ENCODE measurements at places on chromosomes 7 and 10.

DNA sequence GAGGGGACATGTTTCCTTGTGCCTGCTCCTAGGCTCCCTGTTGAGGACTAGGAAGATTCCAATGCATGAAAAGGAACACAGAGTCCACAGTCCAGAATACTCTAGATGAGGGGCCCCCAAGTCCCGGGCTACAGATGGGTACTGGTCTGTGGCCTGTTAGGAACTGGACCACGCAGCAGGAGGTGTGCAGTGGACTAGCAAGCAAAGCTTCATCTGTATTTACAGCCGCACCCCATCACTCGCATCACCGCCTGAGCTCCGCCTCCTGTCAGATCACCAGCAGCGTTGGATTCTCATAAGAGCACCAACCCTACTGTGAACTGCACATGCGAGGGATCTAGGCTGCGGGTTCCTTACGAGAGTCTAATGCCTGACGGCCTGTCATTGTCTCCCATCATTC is 233.0 kb upstream of the MKLN1 start:
- DNase-seq, result no peak

GRCh38 chr10:89384474-89385340 is 6.9 kb downstream of the IFIT1B start:
- no peak for DNase-seq

DNA sequence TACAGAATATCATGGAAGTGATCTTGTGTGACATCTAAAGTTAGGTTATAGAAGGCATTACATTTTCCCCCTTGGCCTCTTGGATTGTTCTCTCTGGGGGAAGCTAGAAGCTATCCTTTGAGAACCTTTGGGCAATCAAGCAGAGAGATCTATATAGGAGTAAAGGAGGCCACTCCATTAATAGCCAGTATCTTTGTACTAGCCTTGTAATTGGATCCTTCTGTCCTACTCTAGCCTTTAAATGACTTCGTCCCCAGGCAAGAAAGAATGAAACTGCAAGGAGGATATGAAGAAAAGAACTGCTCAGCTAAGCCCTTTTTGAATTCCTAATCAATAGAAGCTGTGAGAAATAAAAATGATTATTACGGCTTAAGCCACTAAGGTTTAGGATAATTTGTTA is 230.9 kb downstream of the AGMO start:
- DNase-seq, result no peak

GRCh38 chr7:124208173-124208572 is 175.3 kb upstream of the TMEM229A start:
- no peak for DNase-seq

DNA sequence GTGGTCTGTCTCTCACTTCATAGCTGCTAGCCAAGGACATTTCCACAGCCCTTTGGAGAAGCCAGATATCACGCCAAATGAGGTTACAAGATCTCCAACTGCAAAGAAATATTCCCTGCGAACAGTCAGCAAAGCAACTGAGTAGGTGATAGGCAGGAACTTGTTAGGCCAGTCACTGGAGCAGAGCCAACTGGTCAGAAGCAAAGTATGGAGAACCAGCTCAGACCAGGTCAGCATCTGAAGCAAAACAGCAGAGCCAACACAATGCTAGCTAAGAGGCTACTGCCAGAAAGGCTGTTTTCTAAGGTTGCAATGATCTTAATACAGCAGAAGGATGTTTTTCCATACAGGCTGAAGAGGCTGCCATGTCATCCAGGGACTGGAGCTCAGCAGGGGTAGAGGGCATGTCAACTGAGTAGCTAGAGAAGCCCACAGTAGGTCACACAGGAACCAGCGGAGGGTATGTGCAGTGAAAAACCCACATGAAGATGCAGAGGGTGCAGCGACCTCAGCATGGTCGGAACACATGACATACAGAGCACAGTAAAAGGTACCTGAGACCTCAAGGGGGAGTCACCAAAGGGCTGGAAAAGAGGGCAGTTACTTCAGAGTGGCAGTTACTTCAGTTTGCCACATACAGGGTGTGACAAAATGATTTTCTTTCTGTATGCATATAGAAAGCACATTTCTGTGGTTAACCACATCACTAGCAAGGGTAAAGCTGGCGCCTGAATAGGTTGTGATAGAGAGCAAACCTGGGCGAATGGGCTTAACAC is 8.9 kb downstream of the SEC31B start:
- no peak for DNase-seq

All from islet precursor cell (in vitro differentiated cells).